ENCODE measurements at places on chromosomes 4 and X. TPM values are rescaled to one million over a fixed set of nuclear protein-coding genes. Genes with fewer than 3 reads are reported as not detected.

Gene GPR34
- 0.72 TPM for total RNA-seq

Gene GPC3
- total RNA-seq = not detected

Gene OCIAD2
- total RNA-seq = 8.0 TPM

Gene FAM47E
- under 0.01 TPM for total RNA-seq

Gene F9
- not detected for total RNA-seq

Gene MEPE
- not detected for total RNA-seq

Gene ANKRD50
- 27.5 TPM for total RNA-seq

Gene ODAPH
- total RNA-seq = not detected

Gene HEPH
- total RNA-seq = 64.5 TPM

Gene C4orf50
- total RNA-seq = not detected

Gene MAGEC2
- total RNA-seq = not detected

Gene BTK
- total RNA-seq = not detected
